ENCODE measurements at places on chromosomes 3 and 15. TPM values are rescaled to one million over a fixed set of nuclear protein-coding genes. Genes with fewer than 3 reads are reported as not detected.

The RHOV gene
- 3.0 TPM for total RNA-seq

The NANOGP8 gene
- 1.3 TPM for total RNA-seq

The ANKRD63 gene
- total RNA-seq, result not detected

The AMIGO3 gene
- not detected for total RNA-seq

The SPESP1 gene
- total RNA-seq, result 4.1 TPM

GRCh38 chr3:190522621-190523222, 8.8 kb downstream of the IL1RAP start:
- H3K27me3 ChIP-seq, result no peaks in the 10 kb centered on the region
- H3K4me1 ChIP-seq, result no peaks in the 10 kb centered on the region
- no peak overlapping the region for H3K27ac ChIP-seq
- DNase-seq, result no peak

GRCh38 chr15:48059791-48060190, 61.0 kb upstream of the SLC24A5 start:
- H3K36me3 ChIP-seq, result no peaks in the 10 kb centered on the region
- H3K4me3 ChIP-seq, result no peak overlapping the region

GRCh38 chr15:25408428-25408827, 30.4 kb downstream of the UBE3A start:
- no peak overlapping the region for H3K27ac ChIP-seq
- no peak overlapping the region for H3K4me3 ChIP-seq
- H3K36me3 ChIP-seq, result no peaks in the 10 kb centered on the region
- H3K27me3 ChIP-seq, result no peaks in the 10 kb centered on the region
- no peaks in the 10 kb centered on the region for H3K4me1 ChIP-seq

DNA sequence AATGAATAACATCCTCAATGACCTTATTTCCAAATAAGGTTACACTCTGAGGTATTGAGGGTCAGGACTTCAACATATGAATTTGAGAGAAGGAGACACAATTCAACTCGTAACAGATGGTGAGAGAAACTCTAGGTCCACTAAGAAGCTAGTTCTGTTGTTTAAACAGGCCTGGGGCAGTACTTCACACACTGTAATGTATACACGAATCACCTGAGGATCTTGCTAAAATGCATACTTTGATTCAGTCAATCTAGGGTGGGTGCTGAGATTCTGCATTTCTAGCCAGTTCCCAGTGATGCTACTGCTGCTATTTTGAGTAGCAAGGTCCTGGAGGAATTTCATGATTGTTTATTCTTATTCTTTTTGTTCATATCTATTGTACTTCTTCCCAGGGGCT, 186.8 kb downstream of the SATB1 start:
- DNase-seq, result no peak
- H3K4me1 ChIP-seq, result no peaks in the 10 kb centered on the region
- no peaks in the 10 kb centered on the region for H3K36me3 ChIP-seq
- no peak overlapping the region for H3K4me3 ChIP-seq

- no peaks in the 10 kb centered on the region for H3K36me3 ChIP-seq
- no peaks in the 10 kb centered on the region for H3K27me3 ChIP-seq
- no peak overlapping the region for H3K4me3 ChIP-seq
These were observed 95.3 kb downstream of the AKAP13 start for GRCh38 chr15:85475711-85476110.

DNA sequence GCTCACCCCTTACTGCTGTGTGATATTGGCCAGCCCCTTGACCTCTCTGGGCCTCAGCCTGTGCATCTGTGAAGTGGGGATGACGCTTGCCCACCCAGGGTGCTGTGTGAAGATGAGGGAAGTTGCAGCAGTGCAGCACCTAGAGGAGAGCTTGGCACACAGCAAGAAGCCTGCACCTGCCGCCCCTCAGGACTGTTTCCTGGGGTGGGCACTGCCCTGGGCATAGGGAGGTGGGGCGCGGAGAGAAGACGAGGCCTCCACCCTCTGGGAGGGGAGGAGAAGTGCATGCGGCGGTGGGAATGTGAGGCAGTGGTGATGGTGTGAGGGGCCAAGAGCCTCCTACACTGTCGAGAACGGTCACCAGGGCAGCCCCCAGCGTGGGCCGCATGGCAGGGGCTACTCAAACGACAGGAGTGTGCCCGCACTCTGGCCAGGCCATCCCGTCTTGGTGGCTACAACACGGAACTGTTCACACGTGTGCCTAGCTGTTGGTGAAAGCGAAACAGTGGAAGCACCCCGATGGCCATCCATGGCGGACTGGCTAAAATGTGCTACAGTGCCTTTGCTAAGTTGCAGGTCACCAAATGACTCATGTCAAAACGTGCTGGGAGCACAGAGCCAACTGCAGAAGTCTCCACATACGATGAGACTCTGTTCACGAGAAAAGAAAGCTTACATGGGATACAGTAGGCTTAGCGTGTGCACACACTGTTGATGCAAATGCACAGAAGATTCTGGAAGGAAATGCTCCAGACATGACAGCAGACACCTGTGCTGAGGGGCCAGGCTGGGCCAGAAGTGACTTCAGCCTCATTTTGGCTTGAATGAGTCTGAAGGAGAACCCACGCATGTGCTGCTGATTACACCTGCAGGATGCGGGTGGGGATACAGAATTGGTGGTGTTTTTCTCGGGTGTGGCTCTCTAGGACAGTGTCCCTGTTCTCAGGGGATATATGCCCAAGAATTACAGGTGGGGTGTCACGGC, 40.4 kb upstream of the IQSEC1 start:
- no peak overlapping the region for H3K4me3 ChIP-seq
- DNase-seq, result no peak
- H3K36me3 ChIP-seq, result no peaks in the 10 kb centered on the region

- H3K4me3 ChIP-seq, result no peak overlapping the region
- H3K4me1 ChIP-seq, result no peaks in the 10 kb centered on the region
- H3K27me3 ChIP-seq, result peaks cover 2% of the 10 kb centered on the region
- H3K27ac ChIP-seq, result no peak overlapping the region
These were observed 15.5 kb upstream of the SLITRK3 start for GRCh38 chr3:165211721-165212120.

DNA sequence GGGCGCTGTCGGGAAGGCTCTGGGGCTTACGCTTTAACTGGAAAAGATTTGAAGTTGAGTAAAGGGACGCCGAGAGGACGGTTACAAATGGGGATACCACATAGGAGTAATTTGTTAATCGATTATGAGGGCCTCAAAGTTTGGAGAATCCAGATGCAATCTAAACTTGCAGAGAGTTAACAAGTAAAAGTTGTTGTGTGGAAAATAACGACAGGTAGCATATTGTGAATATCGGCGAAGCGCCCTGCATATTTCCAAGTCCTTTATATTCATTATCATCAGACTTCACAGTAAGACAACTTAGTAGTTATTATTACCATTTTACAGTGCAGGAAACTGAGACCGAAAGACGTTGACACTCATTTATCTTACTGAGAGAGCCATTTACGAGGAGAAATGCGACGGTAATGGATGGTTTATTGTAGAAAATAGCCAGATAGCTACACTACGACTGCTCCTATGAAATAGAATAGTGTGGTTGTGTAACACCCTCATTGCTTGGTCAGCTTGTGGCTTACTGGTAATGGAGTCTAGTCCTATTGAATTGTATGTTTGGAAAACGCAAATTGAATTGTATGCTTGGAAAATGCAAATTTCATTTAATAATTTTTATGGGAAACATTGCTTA, 700 bp downstream of the MKRN2 start:
- no peaks in the 10 kb centered on the region for H3K36me3 ChIP-seq
- H3K27ac ChIP-seq, result peak overlapping the region; percentile 91
- H3K4me1 ChIP-seq, result no peaks in the 10 kb centered on the region
- peak overlapping the region; percentile 85 for H3K4me3 ChIP-seq
- no peaks in the 10 kb centered on the region for H3K27me3 ChIP-seq
- no peak for DNase-seq

DNA sequence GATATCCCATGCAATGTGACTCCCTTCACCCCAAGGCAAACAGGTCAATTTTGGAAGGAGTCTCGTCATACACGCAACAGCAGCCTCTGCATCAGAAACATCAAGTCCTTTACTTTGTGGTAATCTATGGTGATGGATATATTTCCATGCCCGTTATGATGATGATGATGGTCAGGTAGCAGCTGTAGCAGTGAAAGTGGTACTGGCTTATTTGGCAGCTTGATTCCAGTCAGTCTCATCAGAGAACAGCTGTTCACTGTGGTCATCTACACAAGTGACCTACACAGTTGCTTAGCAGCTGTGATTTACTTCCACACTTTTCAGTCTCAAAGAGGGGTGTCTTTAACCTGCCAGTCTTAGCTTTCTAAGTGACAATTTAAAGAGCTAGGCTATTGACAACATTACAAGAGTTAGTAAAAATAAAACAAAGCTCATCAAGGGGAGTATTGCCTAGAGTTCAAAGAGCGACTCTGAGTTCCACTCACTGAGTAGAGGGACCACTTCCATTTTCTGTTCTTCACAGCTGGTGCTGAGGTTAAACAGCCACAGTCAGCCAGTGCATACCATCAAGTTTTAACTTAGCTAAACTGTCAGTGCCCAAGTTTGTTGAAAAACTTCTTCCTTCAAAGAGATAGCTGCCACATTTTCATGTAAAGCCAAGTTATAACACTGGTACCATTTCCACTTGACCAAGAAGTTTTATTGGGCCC, 587.4 kb upstream of the KCNMB2 start:
- no peak for DNase-seq
- H3K36me3 ChIP-seq, result no peaks in the 10 kb centered on the region
- no peaks in the 10 kb centered on the region for H3K4me1 ChIP-seq
- no peak overlapping the region for H3K27ac ChIP-seq

Data from kidney (tissue), 22 donors.